ENCODE measurements at places on chromosomes 2 and 18.

GRCh38 chr2:218367415-218368149, 10.9 kb downstream of the CATIP start:
- DNase-seq = peak; percentile 75

DNA sequence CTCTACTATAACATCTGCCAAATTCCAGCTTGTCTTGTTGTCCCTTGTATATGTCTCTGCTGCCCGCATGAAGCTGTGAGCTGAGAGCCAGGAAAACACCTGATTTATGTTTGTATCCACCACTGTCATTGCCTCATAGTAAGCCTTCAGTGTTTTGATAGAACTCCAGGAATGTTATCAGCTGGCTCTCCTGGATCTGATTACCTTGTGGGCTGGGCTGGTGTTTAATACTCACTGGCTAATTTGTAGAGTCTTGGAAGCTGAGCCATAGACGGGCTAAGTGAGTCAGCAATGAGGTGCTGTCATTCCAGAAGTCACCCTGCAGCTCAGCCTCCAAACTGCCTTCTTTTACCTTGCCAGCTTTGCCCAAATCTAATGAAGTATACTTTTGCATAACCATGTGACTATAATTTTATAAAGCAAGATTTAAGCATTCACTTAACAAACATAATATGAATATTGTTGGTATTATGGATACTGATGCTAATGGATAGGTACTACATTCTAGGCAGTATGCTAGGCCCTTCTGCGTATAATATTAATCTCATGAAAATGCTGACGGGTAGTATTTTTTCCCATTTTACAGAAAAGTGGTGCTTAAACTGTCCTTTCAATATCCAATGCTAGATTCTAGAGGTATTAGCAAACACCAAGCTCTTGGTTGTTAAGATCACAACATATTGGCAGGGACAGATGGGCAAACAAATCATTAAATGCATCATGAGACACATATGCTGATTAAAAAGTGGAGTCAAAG, 62.7 kb upstream of the GATA6 start:
- no peak for DNase-seq

- DNase-seq = no peak
Measured at GRCh38 chr2:63580651-63581297, 7.5 kb downstream of the WDPCP start.

DNA sequence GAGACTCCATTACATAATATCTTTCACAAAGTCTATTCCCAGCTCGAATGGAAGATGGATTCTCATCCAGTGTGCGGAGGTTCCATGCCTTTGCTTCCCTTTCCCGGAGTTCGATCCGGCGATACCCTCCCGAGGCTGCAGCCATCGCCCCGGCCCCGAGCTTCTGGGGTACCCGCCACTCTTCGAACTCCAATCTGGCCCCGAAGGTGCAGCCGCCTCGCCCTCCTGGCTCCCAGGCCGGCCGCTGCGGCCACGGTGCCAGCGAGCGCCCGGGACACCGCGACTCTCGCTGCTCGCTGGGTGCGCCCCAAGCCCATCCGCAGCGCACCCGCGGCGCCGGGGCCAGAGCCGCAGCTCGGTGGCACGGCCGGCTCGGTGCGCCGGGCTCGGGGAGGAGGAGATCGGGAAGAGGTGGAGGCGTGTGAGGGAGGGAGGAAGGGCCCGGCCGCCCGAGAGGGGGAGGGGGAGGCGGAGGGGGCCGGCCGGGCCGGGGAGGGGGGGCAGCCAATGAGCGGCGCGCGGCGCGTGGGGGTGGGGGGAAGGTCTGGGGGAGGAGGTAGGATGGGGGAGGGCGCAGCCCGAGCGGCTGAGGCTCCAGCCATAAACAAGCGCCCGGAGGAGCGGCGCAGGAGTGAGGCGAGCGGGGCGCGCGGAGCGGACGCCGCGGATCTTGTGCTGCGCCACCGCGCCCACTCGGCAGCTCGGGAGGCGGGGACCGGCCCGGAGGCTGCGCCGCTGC, at the start of gene CRIM1:
TSS of gene CRIM1 (plus strand) at position 628 of the 739 bp plus-strand sequence. CDS start 515 bp downstream, outside the sequence.
- DNase-seq = peak; percentile 86

- no peak for DNase-seq
Measured at GRCh38 chr2:26632624-26633185, 8.5 kb downstream of the CIB4 start.

GRCh38 chr2:80438686-80439085, 134.1 kb upstream of the LRRTM1 start:
- DNase-seq = no peak

DNA sequence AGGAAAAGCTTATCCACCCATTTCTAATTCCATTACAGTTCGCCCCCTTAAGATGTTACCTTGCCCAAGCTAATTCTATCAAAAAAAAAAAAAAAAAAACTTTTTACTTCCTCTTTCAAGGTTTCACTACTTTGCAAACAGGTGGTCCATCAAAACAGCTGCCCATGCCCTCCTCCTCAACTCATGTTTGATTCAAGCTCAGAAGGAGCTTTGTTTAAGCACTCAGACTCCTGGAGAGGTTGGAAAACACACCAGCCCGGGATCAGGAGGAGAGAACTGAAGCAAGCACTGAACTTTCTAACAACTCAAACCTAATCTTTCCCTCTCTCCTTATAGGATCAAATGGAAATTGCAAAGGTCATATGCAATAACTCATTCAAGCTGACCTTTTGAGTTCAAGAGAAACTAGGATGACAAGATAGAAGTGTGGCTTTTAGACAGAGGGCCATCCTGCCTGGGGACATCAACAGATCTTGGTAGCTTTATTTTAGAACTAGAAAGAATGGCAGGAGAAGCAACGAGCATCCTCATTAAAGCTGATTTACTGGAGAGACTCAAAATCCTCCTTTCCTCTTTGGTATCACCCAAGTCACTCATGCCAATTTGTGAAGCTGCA, 28.3 kb upstream of the FZD7 start:
- DNase-seq = no peak

DNA sequence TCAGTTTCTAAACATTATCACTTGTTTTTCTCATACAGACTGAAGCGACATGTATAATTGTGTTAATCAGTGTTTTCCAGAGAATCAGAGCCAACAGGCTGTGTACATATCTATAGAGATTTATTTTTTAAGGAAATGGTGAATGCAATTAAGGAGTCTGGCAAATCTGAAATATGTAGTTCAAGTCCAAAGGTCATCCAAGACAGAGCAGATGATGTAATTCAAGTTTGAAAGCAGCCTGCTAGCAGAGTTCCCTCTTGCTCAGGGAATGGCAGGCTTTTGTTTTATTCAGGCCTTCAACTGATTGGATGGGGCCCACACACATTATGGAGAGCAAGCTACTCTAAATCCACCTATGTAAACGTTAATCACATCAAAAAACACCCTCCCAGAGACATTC, 282.6 kb downstream of the CBLN2 start:
- no peak for DNase-seq

DNA sequence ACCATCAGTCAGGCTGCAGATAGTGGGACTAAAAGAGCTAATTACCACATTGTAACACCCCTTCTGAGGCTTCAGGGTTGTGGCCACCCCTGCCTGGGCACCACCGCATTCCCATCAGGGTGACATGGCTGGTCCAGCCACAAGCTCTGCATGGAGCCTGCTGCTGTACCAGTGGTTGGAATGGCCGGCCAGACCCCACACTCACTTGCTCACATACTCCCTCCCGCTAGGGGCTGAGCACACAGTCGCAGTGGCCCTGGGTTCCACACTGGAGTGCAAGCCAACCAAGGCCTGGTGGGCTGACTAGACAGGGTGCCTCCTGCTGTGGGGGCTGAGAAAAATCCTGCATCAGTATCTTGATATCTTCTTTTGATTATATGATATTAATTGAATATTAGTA, 182.8 kb upstream of the STK17B start:
- DNase-seq = no peak

GRCh38 chr2:5365871-5366461, 326.2 kb upstream of the SOX11 start:
- peak; percentile 50 for DNase-seq

- DNase-seq = no peak
Measured at GRCh38 chr18:40904295-40904694, 1050.7 kb upstream of the PIK3C3 start.

DNA sequence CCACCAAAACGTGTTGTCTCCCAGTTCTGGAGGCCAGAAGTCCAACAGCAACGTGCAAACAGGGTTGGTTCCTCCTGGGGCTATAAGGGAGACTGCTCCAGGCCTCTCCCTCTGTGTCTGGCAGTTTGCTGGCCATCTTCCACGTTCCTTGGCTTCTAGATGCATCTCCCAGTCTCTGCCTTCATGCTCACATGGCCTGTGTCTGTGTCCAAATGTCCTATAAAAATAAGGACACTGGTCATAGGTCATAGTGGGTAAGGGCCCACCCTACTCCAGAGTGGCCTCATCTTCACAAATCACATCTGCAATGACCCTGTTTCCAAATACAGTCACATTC, 69.4 kb upstream of the TAF1B start:
- DNase-seq = no peak

DNA sequence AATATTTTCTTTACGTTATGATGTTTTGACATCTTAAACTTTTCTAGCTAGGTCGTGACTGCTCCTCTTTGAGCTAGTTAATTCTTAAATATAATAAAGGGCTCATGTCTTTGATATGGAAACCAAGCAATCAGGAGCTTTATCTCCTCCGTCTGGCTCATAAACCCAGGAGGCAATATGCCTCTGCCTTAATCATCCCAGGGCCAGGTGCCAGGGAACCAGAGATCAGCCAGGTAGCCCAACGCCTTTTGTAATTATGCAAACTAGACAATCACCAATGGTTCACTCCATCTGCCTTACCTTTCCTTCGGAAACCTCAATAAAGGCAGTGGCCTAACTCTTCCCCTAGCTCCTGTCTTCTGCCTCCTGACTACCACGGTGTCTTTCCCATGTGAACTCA, 213.7 kb downstream of the KCNJ3 start:
- DNase-seq = no peak

DNA sequence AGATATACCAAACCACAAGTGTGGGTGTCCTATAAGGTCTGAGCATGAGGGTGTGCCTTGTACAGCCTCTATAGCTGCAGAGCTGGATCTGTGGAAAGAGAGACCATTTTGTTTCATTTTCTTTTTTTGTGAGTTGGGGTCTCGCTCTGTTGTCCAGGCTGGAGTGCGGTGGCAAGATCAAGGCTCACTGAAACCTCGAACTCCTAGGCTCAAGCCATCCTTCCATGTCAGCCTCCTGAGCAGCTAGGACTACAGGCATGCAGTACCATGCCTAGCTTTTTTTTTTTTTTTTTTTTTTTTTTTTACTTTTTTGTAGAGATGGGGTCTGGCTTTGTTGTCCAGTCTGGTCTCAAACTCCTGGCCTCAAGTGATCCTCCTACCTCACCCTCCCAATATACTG, 10.7 kb downstream of the KIF3C start:
- no peak for DNase-seq

GRCh38 chr2:188403676-188404075, 112.0 kb downstream of the GULP1 start:
- no peak for DNase-seq

- no peak for DNase-seq
Measured at GRCh38 chr2:98598781-98599428, 9.4 kb downstream of the COA5 start.

DNA sequence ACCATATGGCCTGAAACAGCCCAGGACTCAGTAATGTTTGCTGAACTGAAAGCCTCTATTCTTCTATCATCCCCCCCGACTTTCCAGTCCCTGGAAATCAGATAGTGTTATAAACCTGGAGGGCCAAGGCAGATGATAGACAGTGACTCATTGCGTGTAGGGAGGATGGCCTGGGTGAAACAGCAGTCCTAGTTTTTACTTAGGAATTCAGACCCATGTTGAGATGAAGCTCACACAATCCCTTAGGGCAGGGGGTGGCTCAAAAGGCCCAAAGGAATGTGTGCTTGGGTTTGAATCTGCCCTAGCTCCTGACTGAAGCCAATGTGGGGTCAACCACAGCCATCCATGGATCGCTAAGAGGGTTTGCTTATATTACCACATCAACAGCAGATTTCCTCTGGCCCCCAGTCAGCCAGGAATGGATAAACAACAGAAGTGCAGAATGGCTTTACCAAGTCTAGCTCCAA, 43.9 kb upstream of the STPG4 start:
- no peak for DNase-seq

DNA sequence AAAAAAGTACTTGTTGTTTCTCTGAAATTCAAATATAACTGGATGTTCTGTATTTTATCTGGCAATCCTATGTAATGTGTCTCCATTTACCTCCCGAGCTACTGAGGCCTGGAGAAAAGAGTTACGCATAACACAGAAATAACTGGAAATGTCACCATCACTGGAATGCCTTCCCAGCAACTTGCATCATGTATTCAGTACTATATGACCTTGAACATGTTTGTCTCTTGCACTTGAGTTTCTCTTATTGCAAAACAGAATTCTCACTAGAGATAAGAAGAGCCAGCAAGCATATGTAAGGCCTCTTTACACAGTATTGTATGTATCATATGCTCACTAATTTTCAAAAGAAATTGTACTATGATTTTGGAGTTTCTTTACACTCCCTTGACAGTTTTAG, 99.6 kb upstream of the CTAGE1 start:
- no peak for DNase-seq

DNA sequence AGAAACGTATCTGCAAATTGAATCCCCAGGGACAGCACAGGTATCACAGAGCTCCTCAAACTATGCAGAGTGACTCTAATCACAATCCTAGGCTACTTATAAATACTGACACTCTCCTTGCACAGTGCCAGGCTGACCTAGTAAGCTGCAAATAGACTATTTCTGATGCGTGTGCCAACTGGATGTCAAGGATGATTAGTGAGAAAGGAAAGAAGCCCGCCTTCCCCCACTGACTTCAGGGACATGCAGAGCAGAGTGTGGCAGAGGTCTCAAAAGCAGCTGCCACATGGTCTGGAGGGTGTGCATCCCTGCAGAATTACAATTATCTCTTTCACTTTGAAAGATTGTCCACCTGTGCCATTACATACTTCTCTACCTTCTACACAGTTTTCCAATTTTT, 235.6 kb downstream of the CPS1 start:
- no peak for DNase-seq

DNA sequence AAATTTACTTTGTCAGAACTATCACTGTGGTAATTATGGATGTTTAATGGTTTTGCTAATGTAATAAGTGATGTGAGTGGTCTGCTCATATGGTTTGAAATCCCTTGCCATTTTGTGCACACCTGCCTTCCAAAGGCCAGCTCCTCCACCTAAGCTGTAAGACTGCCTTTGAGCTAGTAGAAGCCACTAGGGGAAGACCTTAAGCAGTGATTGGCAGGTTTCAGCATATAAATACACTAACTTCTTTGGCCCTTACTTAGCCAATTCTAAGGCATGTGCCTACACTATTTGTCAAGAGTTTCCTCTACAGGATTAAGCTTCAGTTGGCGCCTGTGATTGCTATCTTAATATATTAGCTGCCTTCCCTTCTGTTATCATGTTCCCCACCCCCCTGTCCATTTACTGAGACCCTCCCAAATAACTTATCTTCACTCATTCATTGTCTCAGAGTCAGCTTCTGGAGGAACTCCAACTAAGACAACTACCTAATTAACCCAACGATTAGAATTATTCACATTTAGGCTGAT, 141.1 kb downstream of the MBD5 start:
- DNase-seq = no peak

Data from NCI-H460 (cell line).